KBM-7 (cell line): ENCODE measurements at places on chromosomes 7 and 10.

DNA sequence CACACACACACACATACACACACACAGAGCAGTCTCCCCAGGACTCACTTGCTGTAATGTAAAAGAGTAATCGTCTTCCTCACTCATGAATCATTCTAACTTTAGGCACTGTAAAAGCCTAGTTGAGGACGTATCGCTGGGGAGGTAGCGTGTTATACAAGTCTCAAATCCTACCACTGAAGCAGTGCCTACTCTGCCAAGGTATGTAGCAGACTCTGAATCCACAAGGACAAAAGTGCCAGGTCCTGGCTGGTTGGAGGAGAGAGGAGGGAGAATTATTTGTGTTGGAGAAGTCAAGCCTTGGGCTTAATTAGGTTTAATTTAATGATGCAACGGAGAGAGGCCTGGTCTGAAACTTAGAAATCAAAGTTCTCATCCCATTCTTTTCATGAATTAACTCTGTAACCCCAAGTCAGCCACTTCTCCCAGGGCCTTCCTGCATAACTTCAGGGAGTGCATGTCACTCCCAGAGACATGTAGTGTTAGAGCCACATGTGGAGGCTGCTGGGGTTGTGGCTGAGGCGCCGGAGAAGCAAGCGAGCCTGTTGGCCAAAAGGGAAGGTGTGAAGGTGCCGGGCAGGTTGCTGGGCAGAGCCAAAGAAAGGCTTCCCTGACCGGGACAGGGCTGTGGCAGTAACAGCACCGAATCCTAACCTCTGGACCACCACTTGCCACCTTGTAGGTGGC, 36.7 kb downstream of the NKX2-3 start:
- no peak for DNase-seq

DNA sequence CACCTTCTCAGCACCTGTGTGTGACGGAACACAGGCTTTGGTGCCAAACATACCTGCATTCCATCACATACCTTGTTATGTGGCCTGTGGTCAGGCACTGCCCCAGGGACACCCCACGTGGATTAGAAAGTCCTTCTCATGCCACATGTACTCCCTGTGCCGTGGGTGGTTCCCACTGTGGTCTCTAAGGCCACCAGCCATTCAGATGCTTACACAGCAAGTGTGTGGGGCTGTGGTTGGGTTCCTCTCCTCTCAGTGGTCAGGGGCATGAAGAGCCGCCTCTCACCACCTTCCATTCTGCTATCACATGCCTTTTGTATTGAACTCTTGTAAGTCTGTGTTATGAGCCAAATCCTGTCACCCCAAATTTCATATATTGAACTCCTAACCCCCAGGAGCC, 85.1 kb upstream of the IGFBP3 start:
- no peak for DNase-seq

- no peak for DNase-seq
Observed at GRCh38 chr10:70912556-70912955, 24.2 kb upstream of the PCBD1 start.

DNA sequence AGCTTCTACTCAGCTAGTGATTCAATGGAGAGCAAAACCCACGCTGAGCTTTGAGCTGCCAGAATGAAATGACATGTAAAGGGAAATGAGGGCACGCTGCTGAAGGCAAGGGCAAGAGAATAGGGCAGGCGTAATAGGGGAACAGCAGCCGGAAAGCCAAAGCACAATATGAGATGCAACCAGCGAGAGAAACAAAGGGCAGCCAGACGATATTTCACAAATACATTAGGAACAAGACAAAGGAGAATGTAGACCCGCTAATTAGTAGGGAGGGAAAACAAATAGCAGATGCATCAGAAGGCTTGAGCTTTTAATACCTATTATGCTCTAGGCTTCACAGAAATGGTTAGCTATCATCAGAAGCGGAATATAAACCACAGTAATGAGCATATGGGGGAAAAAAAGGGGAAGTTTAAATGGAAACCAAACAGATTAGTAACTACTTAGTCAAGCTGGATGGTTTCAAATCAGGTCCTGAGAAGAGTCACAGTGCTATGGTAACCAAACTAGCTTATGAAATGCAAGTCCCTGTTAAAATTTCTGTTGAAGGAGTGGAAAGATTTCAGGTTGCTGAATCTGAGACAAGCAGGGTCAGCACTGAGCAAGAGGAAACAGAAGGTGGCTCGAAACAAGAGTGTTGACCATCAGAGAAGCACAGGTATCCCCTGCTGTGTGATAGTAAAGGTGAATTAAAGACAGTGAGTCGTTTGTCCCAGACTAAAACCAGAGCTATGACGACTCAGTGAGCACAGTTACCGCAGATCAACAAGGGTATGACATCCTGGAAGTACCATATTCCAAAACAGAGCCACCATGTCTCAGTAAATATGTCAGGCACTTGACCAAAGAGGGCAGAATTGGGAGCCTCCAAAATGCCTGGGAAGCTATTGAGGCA, 496.9 kb upstream of the CELF2 start:
- DNase-seq: peak; percentile 31

DNA sequence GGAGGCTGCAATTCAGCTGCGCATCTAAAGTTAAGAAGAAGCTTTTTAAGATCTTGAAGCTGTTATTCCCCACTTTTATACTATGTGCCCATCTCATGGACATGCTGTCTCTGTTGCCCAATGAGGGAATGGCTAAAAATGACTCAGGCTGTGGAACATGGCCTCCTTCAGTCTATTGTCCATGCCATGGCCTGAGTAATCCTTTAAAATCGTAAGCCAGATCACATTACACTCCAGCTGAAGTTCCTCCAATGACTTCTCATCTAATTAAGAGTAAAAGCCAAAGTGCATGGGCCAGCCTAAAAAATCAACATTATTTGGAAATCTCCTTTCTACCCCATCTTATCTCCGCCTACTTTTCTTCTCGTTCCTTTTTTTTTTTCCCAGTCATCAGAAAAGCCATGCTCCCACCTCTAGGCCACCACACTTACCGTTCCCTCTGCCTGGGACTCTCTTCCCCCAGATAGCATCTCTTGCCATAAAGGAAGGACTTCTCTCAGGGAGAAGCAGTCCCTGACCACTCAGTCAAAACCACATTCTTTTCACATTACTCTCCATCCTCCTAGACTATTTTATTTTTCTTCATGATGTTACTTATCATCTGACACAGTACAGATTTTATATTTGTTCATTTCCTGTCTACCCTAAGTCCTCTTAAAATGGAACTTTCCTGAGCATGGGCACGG, 337.4 kb downstream of the PRPF18 start:
- DNase-seq: no peak
